BJ (cell line): ENCODE measurements at places on chromosomes 6 and 20.
A peak's percentile ranks its signal among the peaks of the same experiment; 100 is the strongest.

DNA sequence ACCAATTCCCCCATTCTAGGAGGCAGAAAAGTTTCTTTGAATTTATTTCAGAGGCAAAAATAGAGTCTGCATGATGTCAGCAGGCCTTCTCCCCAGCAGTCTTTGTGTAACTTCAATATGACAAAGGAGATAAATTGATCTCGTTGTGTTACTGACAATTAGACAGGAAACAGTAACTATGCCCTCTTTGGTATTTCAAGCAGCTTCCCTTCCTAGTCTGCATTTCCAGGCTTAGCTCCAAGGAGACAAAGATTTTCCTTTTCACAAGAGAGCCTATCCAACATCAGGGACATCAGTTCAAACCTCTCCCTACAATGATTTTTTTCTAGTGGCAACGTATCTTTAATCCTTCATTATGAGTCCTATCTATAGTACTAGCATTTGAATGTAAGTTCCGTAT is 245.9 kb upstream of the HSF2 start:
- no peak for DNase-seq

GRCh38 chr6:104940893-104941728 is 15.8 kb upstream of the LIN28B start:
- DNase-seq: no peak

- DNase-seq: no peak
Observed at GRCh38 chr6:110655821-110656220, 159.4 kb downstream of the CDK19 start.

GRCh38 chr6:19440531-19440930 is 396.6 kb upstream of the ID4 start:
- DNase-seq: no peak

DNA sequence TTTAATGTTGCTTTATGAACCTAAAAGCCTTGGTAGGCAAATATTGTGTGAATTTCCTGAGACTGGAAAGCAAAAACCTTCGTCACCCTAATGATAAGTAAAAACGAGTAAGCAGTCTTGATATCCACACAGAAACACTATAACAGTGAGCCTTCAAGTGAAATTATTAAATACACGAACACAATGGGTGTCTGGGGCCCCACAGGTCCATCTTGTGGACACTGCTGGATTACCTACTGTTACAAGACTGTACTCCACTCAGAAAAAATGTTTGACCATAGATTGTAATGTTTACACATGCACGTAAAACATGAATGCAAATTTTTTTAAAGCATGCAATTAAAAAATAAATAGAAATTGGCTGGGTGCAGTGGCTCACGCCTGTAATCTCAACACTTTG is 466.9 kb downstream of the CD83 start:
- no peak for DNase-seq

- no peak for DNase-seq
Observed at GRCh38 chr6:142414462-142415250, 112.8 kb downstream of the ADGRG6 start.

- peak; percentile 18 for DNase-seq
Observed at GRCh38 chr6:7505189-7505699, 36.2 kb upstream of the DSP start.

- DNase-seq: no peak
Observed at GRCh38 chr6:16504609-16505008, 256.7 kb downstream of the ATXN1 start.

- no peak for DNase-seq
Observed at GRCh38 chr6:147621263-147621662, 112.8 kb downstream of the SAMD5 start.

DNA sequence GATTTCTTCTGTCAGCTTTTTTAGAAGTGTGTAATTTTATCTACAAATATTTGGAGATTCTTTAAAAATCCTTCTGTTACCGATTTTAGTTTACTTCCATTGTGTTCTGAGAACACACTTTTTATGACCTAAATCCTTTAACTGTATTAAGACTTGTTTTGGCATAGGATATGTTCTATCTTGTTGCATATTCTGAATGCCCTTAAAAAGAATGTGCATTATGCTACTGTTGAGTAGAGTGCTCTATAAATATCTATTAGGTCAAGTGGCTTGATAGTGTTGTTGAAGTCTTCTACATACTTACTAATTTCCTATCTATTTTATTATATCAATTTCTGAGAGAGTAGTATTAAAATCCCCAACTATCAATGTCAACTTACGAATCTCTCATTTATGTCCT is 502.2 kb downstream of the MAFB start:
- DNase-seq: no peak

DNA sequence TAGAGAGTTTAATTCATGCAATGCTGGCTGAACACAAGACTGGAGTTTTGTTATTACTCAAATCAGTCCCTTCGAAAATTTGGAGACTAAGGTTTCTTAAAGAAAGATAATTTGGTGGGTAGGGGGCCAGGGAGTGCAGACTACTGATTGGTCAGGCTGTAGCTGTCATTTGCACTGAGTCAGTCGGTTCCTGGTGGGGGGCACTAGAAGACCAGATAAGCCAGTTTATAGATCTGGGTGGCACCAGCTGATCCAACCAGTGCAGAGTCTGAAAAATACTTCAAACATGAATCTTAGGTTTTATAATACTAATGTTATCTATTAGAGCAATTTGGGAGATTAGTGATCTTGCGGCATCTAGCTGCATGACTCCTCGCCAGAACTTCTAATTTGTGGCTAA is 530.7 kb downstream of the NKAIN2 start:
- no peak for DNase-seq

DNA sequence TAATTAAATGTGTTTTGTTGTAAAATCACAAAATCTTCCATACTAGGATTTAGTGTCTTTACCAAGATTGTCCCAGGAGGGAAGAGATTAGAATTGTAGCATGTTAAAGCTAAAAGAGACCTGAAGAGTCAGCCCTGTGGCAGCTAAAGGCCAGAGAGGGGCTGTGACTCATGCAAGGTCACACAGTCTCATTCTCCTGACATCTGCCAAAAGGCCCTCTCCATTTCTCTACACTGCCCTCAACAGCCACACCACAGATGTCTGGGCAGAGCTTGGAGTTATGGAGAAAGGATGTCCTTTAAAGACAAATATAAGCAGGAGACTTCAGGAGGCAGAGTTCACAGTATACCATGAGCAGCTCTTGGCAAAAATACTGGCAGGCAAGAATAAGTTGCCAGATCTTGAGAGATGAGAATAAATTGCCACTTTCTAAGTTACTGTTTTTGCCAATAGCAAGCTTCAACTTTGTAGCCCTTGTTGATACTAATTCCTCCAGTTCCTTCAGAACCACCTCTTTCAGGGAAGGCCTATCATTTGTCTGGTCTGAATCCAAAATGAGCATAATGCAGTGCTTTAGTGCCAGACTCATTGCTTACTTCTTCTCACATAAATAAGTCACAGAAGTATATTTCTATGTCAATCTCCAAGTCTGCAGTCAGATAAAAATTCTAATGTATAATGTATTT is 41.7 kb downstream of the AKIRIN2 start:
- peak; percentile 19 for DNase-seq

DNA sequence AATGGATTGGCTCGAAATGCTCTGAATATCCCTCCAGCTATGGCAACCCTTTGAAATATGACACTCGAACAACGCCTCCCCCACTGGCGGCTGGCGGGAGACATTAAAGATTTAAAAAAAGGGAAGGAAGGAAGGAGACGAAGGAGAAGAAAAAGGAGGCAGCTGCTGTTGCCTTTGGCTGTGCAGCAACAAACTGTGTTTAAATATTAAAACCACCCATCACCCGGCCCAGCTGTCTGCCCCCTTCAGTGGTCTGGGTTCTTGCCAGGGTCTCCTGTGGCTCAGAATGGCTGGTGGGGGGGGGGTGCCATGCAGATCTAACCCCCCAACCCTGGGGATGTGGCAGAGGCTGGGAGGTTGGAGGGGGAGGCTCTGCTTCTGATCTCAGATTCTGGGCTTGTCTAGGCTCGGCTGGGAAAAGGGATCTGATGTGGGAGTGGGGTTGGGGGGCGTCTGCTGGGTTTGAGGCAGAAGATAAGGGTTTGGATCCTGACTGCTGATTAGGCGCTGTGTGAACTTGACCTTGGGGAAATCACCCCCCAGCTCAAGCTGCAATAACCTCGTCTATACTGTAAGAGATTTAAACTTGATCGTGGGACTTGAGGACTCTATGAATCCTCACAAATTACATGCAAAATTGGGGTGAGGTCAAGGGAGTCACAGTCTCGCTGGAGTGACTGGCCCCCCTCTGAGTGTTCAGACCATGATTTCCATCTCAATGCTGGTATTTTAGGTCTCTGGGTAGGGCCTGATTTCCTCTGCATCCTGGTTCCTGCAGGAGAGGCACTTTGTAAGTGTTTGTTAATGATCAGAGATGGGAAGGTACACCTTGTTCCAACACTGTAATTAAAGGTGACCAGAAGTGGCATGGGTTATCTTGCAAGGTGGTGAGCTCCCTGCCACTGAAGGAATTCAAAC is 40.3 kb upstream of the BLCAP start:
- no peak for DNase-seq

GRCh38 chr6:124772733-124773319 is 189.4 kb upstream of the RNF217 start:
- no peak for DNase-seq

GRCh38 chr6:93389192-93389591 is 30.2 kb downstream of the EPHA7 start:
- no peak for DNase-seq

- DNase-seq: no peak
Observed at GRCh38 chr6:78910591-78911171, 43.3 kb downstream of the IRAK1BP1 start.

DNA sequence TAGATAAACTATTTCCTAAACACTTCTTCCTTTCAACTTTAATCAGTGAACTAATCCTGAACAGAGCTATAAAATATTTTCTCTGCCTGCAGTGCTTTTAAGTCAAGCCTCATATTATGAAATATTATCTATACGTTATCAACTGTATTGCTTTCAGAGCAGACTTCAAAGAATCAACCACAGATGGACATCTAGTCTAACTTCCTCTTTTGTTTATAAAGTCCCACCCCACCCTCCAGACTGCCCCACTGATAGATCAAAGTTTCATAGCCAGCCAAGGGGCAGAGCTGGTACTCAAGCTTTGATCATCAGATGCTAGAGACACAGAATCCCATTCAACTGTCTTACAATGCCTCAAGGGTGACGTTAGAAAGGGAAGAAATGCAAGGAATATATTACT is 308.3 kb downstream of the LAMA2 start:
- DNase-seq: no peak

DNA sequence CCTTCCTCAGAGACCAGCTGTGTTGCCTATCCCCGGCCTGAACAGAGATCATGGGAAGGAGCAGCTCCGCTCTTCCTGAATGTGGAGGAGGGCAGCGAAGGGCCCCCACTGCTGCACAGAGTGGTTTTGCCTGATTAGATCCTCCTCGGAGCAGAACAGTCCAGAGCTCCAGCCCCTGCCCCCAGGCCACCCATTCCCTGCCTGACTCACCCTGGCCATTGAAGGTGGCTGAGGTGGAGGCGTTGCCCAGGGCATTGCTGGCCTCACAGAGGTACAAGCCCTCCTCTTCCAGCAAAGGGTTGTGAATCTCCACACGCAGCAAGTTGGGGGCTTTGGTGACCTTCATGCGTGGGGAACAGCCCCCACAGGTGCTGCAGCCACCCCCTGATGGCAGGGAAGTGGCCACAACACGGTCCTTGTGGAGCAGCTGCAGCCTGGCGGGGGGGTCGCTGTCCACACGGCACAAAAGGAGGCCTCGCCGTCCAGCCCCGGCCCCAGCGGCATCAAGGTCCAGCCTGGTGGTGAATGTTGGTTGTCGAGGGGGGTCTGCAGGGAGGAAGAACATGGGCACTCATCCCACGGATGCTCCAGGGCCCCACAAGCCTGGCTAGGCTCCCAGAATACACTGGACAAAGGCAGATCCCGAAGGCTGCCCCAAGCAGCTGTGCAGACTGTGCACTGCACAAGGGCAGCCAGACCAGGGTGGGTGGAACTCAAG is 14.7 kb downstream of the SIGLEC1 start:
- DNase-seq: no peak

DNA sequence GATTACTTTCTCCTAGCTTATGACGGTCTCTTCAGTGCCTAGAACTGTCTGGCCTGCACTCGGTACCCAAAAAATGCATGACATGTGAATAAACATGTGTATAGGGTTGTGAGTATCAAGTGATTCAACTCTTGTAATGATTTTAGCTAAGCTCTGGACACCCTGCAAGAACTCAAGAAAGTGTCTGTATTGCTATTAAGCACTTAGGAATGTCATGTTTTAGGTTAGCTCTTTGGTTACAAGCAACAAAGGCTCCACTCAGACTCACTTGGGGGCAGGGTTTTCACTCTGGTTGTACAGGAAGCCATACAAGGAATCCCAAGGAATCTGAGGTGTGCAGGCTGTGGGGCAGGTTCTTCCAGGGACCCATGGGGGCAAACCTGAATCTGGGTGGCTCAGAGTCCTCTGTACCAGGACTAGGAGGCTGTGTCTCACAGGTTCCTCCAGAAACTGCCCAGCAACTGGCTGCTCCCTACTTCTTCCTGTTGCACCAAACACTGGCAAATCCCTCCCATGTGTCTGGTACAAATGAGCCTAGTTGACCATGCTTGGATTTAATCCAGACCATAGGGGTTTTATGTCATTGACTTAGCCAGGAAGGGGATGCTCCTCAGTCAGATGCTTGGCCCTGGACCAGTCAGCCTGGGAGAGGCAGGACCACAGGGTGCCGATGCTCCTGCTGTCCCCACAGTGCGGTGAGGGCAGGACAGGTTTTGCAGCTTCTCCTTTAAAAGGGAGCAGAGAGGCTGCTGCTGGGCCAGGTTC is 77.9 kb upstream of the CDH4 start:
- no peak for DNase-seq

DNA sequence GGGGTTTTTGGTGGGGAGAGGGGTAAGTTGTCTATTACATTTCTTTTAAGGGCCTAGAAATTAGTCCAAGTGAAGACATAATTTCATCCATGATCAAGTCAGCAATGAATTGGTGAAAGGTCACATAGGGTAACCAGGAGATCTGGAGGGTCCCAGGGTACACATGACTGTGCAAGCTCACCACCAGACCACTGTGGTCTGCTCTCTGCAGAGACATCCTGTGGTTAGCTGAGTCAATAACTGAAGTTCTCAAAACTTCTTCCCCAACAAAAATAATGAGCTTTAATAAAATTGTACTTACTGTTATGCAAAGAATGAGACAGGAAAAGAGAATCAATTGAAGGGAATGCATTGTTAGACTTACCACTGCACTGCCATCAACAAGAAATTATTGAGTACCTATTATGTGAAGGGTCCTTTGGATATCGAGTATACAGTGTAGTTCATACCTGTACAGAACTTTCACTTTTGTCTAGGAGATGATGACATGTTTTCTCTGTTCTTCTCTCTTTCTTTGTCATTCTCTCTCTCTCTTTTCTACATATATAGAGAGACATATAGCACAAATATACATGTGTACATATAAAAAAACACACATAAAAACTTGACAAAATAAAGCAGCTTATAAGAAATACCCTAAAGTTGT is 209.8 kb downstream of the GJA1 start:
- no peak for DNase-seq

GRCh38 chr6:18101873-18102272 is 20.6 kb downstream of the NHLRC1 start:
- DNase-seq: no peak

DNA sequence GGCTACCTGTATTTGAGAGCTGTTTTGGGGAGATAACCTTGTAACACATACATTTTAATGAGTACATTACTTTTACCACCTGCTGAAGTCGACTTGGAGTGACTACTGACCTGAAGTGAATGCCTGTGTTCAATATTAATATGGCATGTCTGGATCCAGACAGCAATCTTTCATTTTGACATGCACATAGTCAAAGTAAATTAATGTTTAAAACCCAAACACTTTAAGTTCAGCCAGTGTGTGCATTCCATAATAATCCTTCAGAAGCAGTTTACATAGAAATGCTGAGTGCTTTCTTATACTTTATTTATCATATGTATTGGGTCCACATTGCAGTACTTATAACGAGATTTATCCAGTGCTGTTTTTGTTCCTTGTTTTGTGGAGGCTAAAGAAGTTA is 38.0 kb downstream of the CDKAL1 start:
- DNase-seq: no peak
